CD4-positive, CD25-positive, alpha-beta regulatory T cell (primary cell): ENCODE measurements at places on chromosomes 16 and 17. TPM values are rescaled to one million over a fixed set of nuclear protein-coding genes. Genes with fewer than 3 reads are reported as not detected.

GRCh38 chr16:51152691-51153576 lies 1.9 kb upstream of the SALL1 start:
- H3K27ac ChIP-seq = no peak overlapping the region
- H3K4me3 ChIP-seq = no peak overlapping the region
- H3K4me1 ChIP-seq = peaks cover 2% of the 10 kb centered on the region
- no peak for DNase-seq
- H3K27me3 ChIP-seq = peaks cover 18% of the 10 kb centered on the region

GRCh38 chr17:21705021-21705601 lies 12.8 kb downstream of the KCNJ18 start:
- no peaks in the 10 kb centered on the region for H3K36me3 ChIP-seq
- no peak overlapping the region for H3K27ac ChIP-seq
- DNase-seq = no peak
- H3K4me1 ChIP-seq = no peaks in the 10 kb centered on the region
- no peak overlapping the region for H3K4me3 ChIP-seq

CNTNAP4 gene
- polyA plus RNA-seq = not detected

DNA sequence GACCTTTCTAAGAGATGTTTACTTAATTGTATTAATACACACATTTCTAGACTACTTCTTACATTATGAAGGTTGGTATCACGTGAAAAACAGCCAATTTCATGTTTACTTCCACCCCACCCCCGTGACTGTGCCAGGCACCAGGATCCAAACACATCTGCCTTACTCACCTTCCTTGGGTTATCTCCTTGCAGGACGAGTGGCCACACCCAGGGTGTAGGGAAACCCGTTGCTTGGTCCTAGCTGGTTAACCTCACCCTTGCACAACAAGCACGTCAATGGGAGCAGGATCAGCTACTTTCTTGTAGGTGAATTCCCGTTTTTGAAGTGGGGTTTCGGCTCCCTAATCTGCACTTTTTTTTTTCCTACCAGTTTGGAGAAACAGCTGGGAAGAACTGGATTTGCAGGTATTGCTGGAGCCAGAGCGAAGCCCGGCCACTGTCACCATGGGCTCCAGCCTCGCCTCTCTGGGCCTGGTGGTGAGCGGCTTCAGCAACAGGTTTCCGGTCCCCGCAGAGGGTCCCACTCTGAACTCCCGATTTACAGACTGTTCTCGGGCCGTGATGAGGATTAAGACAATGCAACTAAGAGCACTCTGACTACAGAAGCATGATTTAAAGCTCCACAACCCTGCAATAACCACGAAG lies 2.1 kb upstream of the UBB start:
- peaks cover 17% of the 10 kb centered on the region for H3K4me1 ChIP-seq
- H3K4me3 ChIP-seq = no peak overlapping the region
- no peak for DNase-seq
- no peaks in the 10 kb centered on the region for H3K27me3 ChIP-seq
- H3K27ac ChIP-seq = no peak overlapping the region

- H3K4me1 ChIP-seq = no peaks in the 10 kb centered on the region
- no peaks in the 10 kb centered on the region for H3K36me3 ChIP-seq
- DNase-seq = no peak
- H3K27me3 ChIP-seq = no peaks in the 10 kb centered on the region
- no peak overlapping the region for H3K4me3 ChIP-seq
- no peak overlapping the region for H3K27ac ChIP-seq
These were observed 595.2 kb upstream of the CDH11 start for GRCh38 chr16:65716737-65717700.

DNA sequence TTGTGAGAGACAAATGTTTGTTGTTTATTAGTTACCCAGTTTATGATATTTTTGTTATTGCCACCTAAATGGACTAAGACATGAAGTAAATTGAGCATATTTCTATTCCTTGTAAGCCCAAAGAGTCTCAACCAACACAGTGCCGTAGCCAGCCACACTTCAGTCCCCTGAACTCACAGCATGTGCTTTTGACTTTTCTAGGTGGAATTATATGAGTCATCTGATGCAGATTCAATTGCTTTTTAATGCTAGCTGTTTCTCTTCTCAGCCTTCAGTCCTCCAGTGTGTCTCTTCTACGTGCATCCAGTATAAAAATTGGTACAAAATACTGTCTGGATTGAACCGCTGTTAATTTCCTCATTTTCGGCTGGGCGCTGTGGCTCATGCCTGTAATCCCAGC lies 39.0 kb downstream of the IQCK start:
- no peak overlapping the region for H3K4me3 ChIP-seq
- no peak for DNase-seq
- H3K27me3 ChIP-seq = no peaks in the 10 kb centered on the region
- H3K36me3 ChIP-seq = no peaks in the 10 kb centered on the region

CETP gene
- not detected for polyA plus RNA-seq

- H3K27ac ChIP-seq = no peak overlapping the region
- no peaks in the 10 kb centered on the region for H3K27me3 ChIP-seq
- DNase-seq = no peak
- H3K36me3 ChIP-seq = no peaks in the 10 kb centered on the region
These were observed 94.3 kb upstream of the ZFHX3 start for GRCh38 chr16:73142053-73142854.

GRCh38 chr17:17883801-17884200 lies 47.0 kb upstream of the SREBF1 start:
- H3K4me3 ChIP-seq = no peak overlapping the region
- peaks cover 56% of the 10 kb centered on the region for H3K36me3 ChIP-seq
- H3K27me3 ChIP-seq = no peaks in the 10 kb centered on the region
- no peak for DNase-seq
- no peak overlapping the region for H3K27ac ChIP-seq
- H3K4me1 ChIP-seq = no peaks in the 10 kb centered on the region

DNA sequence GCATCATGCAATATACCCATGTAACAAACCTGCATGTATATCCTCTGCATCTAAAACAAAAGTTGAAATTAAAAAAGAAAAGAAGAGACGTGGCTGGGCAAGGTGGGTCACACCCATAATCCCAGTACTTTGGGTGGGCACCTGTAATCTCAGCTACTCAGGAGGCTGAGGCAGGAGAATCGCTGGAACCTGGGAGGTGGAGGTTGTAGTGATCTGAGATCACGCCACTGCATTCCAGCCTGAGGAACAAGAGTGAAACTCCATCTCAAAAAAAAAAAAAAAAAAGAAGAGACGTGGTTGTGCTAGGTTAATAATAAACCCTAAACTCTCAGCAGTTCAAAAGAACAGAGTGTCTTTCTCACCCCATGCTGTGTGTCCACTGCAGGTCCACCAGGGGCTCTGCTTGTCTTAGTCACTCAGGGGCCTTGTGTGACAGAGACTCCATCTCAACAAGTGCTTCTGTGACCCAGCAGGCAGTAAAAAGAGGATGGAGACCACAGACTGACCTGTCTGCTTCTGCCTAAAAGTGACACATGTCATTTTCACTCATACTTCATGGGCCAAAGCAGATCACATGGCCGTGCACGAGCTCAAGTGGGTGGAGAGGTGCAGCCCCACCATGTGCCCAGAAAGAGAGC lies 22.3 kb upstream of the N4BP1 start:
- H3K4me3 ChIP-seq = no peak overlapping the region
- no peaks in the 10 kb centered on the region for H3K36me3 ChIP-seq
- H3K4me1 ChIP-seq = peaks cover 4% of the 10 kb centered on the region
- H3K27me3 ChIP-seq = peaks cover 2% of the 10 kb centered on the region

SPAG5 gene
- 2.0 TPM for polyA plus RNA-seq

KRTAP4-6 gene
- not detected for polyA plus RNA-seq

- H3K4me3 ChIP-seq = no peak overlapping the region
- peaks cover 47% of the 10 kb centered on the region for H3K36me3 ChIP-seq
- no peak overlapping the region for H3K27ac ChIP-seq
- DNase-seq = peak; percentile 42
- H3K4me1 ChIP-seq = no peaks in the 10 kb centered on the region
These were observed 18.6 kb upstream of the CLTC start for GRCh38 chr17:59601130-59601529.

DNA sequence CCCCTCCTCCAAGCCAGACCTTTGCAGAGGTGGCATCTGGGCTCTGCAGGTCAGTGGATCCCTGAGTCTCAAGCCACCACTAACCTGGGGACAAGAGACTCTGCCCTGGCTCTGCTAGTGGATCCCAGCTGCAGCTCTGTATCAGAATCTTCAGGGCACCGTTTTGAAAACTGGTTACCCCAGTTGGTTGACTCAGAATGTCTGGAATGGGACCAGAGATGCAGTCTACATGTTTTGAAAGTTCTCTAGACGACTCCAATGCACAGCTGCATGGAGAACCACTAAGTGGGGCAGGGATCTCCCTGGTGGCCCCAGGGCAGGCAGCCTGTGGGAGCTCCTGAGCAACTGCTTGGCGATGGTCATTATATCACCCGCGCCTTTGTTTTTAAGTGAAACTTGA lies 34.1 kb upstream of the ADORA2B start:
- H3K27ac ChIP-seq = no peak overlapping the region
- no peaks in the 10 kb centered on the region for H3K36me3 ChIP-seq
- H3K4me1 ChIP-seq = no peaks in the 10 kb centered on the region
- DNase-seq = no peak
- peaks cover 2% of the 10 kb centered on the region for H3K27me3 ChIP-seq

GRCh38 chr17:207775-208174 lies 26.3 kb upstream of the DOC2B start:
- no peaks in the 10 kb centered on the region for H3K27me3 ChIP-seq
- H3K27ac ChIP-seq = no peak overlapping the region
- H3K4me1 ChIP-seq = no peaks in the 10 kb centered on the region
- DNase-seq = no peak
- no peaks in the 10 kb centered on the region for H3K36me3 ChIP-seq

DNA sequence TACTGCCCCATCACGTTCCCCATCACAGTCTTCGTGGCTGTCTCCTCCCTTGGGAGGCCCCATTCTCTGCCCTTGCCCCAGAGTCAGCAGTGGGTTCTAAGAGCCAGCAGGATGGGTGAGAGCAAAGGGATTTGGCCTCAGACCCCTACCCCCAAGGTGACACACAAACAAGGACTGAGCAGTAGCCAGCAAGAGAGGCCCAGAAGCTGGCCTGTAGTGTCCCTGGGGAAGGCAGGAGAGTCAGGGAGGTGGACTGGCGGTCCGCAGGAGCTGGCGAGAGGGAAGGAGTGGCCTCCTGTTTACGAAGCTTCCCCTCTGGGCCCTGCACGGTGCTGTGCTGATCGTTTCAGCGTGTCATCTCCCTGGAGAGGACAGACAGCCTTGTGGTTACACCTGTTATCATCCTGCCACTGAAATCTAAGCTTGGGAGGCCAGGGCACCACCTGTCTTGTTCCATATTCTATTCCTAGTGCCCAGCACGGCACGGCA lies 8.4 kb downstream of the WDR81 start:
- no peaks in the 10 kb centered on the region for H3K27me3 ChIP-seq
- DNase-seq = no peak

DNA sequence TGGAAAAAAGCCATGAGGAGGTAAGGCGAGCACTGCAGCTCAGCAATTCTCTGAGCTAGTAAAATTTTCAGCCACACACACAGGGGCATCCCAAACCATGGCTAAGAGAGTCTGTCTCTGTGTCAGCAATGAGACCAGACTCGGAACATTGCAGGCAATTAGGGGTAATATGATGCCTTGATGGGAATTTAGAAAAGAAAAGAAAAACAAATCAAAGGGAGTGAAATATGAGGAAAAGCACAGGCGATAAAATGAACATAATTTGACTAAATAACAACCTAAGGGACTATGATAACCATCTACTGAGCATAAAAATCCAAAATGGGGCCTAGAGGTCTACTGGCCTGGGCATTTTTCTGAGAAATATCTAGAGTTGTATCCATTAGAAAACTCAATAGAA lies 546.0 kb upstream of the PSMD7 start:
- no peak overlapping the region for H3K27ac ChIP-seq
- H3K27me3 ChIP-seq = no peaks in the 10 kb centered on the region
- H3K4me1 ChIP-seq = no peaks in the 10 kb centered on the region
- H3K4me3 ChIP-seq = no peak overlapping the region
- no peaks in the 10 kb centered on the region for H3K36me3 ChIP-seq

DNA sequence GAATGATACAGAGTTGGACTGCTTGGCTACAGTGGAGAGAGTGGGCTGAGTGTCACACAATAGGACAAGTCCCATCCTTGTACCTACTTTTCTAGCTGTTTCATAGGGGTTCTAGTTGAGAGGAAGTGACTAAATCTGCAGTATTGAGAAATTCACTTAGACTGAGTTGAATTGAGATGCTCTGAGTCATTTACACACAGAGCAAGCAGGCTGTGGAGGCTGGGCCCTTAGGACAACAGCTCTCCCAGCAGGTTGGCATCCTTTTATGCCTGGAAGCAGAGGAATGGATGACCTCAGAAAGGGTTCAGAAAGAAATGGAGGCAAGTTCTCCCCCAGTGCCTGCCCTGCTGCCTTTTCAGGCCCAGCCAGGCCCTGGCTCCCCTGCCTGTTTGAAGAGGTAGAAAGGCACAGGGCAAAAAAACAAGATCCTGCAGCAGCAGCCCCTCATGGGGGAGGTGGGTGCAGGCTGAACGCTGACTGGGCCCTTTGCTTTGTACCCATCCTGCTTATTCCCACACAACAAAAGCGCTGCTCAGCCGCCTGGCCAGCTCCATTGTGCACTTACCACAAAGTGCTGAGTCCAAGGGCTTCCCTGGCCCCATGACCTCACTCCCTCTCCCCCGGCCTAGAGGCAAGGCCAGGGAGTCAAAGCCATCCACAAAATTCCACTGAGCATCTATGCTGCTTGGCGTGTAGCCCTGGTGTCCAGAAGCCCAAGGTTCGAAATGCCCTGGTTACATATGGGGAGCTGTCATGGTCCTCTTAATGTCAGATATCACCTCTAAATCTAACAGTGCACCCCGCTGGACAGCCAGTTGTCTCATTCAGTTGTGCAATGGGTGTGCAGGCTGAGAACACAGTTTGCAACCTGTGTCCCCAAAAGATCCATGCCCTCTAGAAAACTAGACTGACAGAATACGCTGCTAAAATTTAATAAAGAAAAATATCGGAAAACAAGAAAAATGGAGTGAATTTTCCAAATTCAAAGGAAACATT lies 5.4 kb upstream of the CRYBA1 start:
- no peak overlapping the region for H3K4me3 ChIP-seq
- H3K27me3 ChIP-seq = no peaks in the 10 kb centered on the region
- H3K36me3 ChIP-seq = no peaks in the 10 kb centered on the region
- DNase-seq = peak; percentile 36
- no peaks in the 10 kb centered on the region for H3K4me1 ChIP-seq

DNA sequence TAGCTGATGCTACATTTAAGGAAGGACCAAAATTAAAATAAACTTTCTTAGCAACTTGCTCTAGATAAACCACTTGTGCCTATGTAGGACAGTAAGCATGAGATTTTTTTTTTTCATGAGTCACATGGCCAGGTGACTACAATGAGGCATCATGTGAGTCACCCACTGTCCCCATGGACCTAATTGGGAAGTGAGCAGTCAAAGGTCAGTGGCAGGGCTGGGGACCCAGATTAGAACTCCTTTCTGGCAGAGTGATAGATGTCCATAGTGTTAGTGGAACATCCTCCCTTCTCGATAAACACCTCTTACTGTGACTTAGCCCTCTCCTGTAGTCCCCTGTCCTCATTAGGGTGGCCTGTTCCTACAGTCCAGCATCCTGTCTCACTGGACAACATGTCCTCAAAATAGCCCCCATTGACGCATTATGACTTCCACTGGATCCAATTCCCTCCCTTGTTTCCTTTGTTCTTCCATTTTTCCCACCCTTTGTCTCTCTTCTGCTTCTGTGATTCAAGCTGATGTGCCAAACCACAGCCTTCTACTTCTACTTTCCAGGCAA lies 12.4 kb downstream of the ITGB3 start:
- no peaks in the 10 kb centered on the region for H3K36me3 ChIP-seq
- no peak overlapping the region for H3K27ac ChIP-seq
- H3K4me3 ChIP-seq = no peak overlapping the region
- H3K4me1 ChIP-seq = no peaks in the 10 kb centered on the region
- no peaks in the 10 kb centered on the region for H3K27me3 ChIP-seq
